ENCODE measurements at places on chromosomes 16 and 17.

DNA sequence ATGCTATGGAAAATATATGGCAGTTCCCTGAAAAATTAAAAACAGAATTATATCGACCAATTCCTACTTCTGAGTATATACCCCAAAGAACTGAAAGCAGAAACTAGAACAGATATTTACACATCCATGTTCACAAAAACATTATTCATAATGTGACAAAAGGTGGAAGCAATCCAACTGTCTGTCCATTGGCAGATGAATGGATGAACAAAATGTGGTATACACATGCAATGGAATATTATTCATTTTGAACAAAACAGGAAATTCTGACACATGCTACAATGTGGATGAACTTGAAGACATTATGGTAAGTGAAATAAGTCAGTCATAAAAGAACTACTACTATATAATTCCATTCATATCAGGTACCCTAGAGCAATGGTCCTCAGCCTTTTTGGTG, 263.5 kb upstream of the AXIN2 start:
- no peak for DNase-seq

GRCh38 chr17:28858801-28859355, 4.1 kb downstream of the ERAL1 start:
- DNase-seq = no peak

DNA sequence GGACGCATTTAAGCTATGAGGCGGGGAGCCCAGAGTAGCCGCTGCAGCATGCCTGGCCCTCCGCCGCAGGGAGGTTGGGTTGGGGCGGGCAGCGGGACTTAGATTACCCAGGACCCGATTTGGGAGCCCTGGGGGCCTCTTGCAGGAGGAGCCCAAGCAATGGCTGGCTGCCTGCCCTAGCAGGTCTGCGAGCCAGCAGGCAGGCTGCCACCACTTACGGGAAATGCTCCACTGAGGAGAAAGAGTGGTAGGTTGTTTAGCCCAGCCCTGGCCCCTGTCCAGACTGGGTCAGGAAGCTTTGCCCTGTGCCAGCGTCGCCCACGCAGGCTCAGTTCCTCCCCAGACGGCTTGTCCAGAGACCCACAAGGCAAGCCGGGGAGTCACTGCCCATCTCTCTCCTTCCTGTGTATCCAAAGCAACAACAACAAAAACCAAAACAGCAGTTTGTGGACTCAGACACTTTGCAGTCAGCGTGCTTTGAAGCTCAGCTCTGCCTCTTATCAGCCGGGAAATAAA, 10.3 kb upstream of the TVP23A start:
- DNase-seq = no peak

DNA sequence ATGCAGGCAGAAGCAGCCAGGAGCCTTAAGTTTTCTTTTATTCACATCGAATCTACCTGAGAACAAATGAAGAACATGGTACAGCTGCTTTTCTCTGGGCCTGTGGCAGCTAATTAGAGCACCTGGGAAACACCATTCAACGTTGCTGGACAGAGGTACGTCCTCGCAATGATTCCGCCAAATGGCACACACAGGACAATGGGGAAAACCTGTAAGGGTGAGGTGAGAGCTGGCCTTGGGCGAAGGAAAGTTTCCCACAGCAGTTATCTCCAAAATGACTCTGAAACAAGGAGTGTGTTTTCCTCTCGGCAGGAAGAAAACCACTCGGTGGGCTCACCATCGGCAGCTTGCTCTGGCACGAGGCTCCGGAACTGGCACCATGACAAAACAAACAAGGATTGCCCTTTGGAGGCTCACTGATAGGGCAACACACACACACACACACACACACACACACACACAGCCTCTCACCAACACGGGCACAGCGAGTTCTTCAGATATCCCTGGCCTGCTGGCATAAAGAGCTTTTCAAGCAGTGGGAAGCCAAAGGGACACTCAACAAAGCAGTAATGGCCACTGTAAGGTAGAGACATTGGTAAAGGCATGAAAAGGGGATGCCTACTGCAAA, 73.7 kb downstream of the ZFHX3 start:
- DNase-seq = no peak

- DNase-seq = peak; percentile 71
Measured at GRCh38 chr16:6643080-6643686, 689.5 kb upstream of the RBFOX1 start.

GRCh38 chr17:81964081-81964849, 3.3 kb upstream of the NOTUM start:
- DNase-seq = no peak

- no peak for DNase-seq
Measured at GRCh38 chr16:84283314-84284153, 11.1 kb upstream of the WFDC1 start.

DNA sequence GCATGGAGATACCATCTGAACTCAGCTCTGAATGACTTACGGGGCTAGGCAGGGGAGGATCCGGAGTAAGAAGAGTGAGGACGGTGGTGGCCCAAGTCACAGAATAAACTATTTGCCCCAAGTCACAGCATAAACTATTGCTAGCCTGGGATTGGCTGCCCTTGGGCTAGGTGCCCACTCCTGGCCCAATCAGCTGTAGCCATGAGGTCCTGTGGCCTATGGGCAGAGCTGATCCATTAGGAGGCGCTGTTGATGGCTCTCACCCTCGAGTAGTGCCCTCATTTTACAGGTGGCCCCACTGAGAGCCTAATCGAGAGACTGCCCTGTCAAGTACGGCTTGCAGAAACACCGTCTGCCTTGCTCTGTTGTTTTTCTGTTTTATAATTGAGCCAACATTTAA, 62.3 kb upstream of the ZNF423 start:
- DNase-seq = no peak

DNA sequence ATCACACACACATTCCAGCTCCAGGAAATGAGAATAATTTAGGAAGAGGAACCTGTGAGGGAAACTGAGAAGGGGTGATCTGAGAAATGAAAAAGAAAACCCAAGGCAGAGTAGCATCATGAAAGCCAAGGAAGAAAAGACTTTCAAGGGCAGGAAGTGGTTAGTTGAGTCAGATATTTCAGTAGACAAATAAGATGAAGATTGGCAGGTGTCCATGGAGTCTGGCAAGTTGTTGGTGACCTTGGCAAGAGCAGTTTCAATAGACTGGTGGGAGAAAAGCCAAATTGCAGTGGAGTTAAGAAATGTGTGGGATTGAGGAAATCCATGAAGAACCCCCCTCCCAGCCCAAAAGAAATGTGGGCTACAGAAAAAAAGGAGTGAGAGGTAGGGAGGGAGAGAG, 10.7 kb downstream of the GNAO1 start:
- DNase-seq = no peak

DNA sequence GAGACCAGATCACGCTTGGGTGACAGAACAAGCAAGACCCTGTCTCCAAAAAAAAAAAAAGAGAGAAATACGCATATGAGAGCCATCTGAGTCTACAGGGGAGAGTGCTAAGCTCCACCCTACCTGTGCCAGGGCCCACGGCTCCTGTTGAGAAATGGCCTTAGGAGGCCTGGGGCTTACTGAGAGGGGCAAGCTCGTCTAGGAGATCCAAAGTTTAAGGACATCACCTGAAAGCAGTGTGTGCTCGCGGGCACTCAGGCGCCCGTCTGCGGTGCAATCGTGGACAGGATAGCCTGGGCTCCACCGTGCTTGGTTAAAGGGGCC, 14.5 kb upstream of the BAIAP2 start:
- DNase-seq = no peak

DNA sequence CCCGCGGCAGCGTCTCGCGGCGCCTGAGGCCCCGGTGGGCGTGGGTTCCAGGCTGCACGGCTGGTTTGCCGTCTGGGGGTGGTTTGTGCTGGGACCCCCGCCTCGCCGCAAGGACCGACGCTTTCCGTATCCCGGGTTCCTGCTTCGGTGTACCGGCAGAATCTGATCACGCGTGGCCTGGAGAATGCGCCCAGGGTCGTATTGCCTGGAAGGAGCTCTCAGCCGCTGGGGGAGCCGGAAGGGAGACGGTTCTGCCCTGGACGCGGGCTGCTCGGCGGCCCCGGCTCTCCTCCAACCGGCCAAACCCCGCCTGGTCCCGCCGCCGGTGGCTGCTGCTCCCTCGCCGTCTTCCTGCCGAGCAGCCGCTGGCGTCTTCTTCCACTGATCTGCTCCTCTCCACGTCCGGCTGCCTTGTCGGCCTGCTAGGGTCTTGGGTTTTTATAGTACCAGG, 39.8 kb downstream of the ZNF778 start:
- DNase-seq = no peak

DNA sequence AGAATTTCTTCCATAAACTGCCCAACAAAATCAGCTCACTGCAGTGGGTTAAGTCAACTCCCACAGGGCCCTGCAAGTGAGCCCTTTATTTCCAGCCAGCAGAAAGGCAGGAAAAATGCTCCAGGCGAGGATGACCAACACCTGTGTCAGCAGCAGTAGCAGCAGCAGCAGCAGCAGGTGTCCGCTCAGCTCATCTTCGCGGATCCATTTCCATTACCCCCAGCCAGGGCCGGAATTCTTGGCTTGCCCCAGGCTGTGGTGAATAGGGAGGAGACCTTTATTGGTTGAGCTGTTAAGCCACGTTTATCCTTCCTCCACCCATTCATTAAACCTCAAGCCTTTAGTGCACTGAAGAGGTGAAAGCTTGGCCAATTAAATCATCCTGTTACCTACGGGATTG, 46.2 kb downstream of the MARCHF10 start:
- no peak for DNase-seq

DNA sequence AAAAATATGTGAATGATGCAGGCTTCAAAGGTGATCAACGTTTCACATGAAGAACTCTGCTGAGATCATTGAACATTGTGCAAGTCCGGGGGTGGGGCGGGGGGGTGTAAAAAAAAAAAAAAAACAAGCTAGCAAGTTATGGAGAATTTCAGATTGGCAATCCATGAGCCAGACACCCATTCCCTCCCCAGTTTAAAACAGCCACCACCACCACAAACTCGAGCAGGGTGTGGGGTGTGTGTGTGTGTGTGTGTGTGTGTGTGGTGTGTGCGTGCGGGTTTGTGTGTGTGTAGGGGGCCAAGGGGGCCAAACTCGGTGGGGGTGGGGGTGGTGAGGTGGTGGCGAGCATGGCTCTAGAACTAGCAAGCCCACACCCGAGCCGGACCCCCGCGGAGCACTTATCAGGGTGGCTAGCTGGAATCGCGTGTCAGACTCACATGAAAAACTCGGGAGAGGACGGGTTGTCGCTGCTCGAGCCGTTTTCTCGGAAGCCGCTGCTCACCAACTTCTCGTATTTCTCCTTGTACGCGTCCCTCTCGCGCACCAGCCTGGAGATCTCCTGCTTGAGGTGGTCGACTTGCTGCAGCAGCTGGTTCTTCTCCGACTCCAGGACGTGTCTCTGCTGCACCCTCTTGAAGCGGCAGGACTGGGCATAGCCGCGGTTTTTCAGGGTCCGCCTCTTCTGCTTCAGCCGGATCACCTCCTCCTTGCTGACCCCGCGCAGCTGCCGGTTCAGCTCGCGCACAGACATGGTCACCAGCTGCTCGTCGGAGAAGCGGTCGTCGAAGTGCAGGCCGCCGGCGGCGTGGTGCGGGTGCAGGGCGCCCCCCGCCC, 2.0 kb downstream of the MAF start:
- DNase-seq = peak; percentile 66

DNA sequence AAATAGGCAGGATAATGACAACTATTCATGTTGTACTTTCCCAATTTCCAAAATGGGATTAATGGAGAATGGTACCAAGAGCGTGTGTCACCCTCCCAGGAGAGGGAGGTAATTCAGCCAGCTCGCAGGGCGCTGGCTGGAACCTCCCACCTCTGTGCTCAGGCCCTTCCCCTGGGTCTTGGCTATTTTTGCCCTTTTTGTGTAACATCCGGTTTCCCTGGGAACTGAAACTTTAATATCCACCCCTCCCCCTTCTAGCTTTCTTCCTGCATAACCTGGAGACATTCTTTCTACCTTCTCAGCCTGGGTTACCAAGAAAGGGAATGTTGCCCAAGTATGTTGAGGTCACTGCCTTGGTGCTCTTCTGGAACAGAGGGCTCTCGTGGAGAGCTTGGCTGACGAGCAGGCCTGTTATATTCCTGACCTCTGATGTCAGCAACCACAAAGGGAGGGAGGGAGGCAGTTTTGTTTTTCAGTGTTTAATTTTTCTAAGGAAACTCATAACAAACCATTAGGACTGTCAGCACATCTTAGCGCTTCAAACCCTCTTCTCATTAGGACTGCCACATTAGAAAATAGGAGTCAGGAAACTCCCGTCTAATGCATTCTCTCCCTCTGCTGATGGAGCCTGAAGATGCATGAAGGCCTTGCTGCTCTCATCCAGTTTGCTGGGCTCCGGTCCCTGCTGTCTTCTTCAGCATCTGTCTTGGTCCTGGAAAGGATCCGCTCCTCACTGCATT, 25.6 kb downstream of the ITGB3 start:
- no peak for DNase-seq

DNA sequence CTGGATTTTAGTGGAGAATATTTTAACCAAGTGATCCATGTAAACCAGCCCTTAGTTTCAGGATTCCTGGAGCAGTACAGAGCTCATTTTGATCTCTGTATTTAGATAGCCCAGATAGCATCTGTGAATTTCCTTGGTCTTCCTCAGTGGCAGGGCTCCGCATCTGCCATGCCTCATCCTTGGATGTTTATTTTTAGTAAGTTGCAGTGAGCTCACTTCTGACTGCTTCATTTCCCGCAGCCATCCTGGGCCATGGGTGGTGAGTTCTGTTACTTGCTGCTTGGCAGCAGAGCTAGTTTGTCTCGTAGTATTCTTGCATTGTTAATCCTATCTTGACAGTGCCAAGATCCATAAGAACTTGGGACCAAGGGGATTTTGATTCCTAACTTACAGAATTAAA, 33.7 kb downstream of the IST1 start:
- DNase-seq = no peak

DNA sequence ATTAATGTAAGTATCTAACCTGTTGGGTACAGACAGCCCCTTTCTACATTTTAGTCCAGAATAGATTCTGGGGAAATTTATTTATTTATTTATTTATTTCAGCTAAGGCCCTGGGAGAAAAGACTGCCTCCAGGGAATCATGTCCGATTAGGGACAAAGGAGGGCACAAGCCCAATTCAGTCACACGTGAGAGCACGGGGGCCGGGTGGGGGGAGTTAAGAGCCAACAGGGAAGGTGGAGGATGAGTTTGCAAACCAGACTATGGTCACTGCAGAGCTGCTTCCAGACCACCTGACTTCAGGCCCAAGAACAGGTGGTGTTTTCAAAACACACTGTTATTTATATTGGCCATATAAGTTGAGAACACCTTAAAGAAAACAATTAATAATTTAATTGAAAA, 1.6 kb upstream of the ZFHX3 start:
- DNase-seq = no peak

DNA sequence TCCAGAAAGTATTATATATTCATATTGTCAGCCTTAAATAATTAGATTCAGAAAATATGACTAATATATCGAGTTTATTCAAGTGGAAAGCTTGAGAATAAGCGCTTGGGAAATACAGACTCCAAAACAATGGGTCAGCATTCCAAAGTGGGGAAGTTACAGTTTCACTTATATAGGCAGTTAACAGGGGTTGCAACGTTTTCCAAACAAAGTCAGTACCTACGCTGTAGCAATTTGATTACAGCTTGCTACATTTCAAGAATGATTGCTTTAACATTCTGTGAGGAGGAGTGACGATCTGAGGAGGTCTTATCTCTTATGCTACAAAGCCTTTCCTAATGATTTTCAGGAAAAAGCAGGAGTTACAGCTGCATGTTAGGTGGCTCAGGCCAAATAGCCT, 34.2 kb upstream of the HS3ST3A1 start:
- DNase-seq = no peak

Data from nephron progenitor cell (in vitro differentiated cells).